ENCODE measurements at places on chromosomes 4 and X.

DNA sequence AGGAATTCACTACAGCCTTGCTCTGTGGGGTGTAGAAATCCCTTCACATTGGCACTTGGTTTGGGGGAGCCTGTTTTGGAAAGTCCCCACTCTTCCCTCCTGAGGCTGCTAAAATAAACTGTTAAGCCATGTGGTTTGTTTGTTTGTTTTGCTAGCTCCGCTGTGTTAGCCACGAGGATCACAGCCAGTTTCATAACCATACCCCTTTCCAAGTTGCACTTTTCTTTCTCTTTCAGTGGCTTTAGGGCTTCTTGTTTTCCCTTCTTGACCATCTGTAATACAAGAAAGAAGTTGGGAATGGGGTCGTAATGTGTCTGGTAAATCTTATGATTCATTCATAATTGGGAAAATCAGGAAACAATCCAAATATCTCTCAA lies 24.8 kb upstream of the UXT start:
- no peak for DNase-seq

GRCh38 chrX:115913575-115913974 lies 257.0 kb upstream of the AGTR2 start:
- DNase-seq = no peak

DNA sequence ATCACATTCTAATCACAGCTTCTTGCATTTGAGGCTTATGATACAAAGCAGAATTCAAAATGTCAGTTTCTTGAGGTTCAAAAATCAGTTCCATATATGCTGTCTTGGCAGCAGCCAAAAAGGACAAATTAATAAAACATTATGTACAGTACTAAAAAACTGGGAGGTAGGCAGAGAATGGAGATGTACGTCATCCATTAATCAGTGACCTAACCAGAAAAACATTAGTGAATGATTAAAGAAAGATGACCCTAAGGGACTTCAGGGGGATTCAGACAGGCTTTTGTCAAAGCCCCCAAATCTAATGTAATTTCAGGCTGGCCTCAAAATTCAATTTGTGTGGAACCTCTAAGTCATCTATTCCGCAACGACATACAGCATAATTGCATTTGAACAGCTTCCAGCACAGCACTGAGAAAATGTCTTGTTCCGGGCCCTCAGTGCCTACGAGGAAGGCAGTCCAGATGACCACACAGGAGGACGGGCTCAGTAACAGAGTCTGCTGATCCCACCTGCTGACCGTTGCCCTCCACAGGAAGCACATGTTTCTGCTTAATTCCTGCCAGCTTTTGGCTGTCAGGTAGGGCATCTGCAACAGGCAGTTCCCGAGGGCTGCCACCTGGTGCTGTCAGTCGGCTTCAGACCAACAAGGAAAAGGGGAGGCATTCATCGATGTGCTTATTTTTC lies 83.8 kb upstream of the HHIP start:
- no peak for DNase-seq

DNA sequence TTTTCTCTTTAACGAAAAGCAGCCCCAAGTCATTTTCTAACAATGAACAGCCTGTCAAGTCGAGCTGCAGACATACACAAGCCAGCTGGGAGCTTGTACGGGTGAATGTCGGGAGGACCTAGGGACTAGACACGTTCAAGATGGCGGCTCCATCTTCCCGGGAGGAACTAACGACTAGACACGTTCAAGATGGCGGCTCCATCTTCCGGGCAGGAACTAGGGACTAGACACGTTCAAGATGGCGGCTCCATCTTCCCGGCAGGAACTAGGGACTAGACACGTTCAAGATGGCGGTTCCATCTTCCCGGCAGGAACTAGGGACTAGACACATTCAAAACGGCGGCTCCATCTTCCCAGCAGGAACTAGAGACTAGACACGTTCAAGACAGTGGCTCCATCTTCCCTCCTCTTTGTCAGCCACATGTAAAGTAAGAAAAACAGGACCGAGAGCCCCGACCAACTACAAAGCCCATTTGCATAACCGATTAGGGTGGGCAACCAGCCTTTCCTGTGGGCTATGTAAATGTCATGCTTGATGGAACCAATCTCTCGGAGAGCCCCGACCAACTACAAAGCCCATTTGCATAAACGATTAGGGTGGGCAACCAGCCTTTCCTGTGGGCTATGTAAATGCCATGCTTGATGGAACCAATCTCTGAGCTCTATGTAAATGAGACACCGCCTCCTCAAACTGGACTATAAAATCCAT lies 175.5 kb downstream of the DHRSX start:
- DNase-seq = no peak

- DNase-seq = no peak
Measured at GRCh38 chr4:177177541-177178081, 132.1 kb upstream of the NEIL3 start.

DNA sequence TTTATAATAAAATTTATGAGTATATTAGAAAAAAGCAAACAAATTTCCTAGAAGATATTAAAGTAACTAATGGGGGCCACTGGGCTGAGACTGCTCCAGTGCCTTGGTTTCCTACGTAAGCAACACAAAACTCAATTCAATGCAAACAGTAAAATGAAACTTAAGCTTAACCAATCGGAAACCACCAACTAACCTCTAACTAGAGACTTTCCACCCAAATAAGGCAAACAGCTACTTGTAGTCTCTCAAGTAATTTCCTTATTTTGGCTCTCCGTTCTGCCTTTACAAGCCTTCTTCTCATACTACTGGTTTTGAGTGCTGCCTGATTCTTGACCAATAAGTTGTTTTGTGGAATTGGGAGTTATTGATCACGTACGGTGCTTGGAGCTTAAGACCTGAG lies 167.3 kb upstream of the VEGFC start:
- DNase-seq = no peak

- no peak for DNase-seq
Measured at GRCh38 chrX:34491126-34491525, 166.0 kb downstream of the TMEM47 start.

Data from OCI-M1 (cell line).